CMK (cell line): ENCODE measurements at places on chromosomes 12 and 14.

- DNase-seq, result no peak
Measured at GRCh38 chr12:89192429-89192828, 159.9 kb downstream of the DUSP6 start.

- no peak for DNase-seq
Measured at GRCh38 chr12:110641521-110641920, 27.6 kb downstream of the TCTN1 start.

GRCh38 chr14:102363182-102363943, 622 bp downstream of the TECPR2 start:
- DNase-seq, result peak; percentile 8

GRCh38 chr12:47967461-47968321, 4.3 kb downstream of the TMEM106C start:
- no peak for DNase-seq

GRCh38 chr12:80766897-80767296, 50.2 kb downstream of the MYF5 start:
- no peak for DNase-seq

DNA sequence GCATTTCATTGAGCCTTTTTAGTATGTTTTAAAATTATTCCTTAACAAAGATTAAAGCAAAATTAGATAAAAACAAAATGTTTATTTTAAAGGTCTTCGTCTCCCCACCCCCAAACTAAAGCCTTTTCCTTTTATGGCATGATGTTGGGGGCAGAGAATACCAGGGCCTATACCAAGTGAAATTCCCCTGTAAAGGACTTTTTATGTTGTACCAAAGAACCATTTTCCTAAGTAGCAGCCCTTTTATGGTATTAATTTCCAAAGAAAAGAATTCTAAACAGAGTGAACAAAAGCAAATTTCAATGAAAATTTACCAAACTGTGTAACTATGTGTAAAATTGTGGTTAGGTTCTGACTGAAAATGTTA, 71.9 kb upstream of the GNPNAT1 start:
- no peak for DNase-seq

- no peak for DNase-seq
Measured at GRCh38 chr12:54134850-54135249, 53.9 kb downstream of the SMUG1 start.

GRCh38 chr14:93906341-93907329, 20.5 kb upstream of the FAM181A start:
- DNase-seq, result peak; percentile 14

DNA sequence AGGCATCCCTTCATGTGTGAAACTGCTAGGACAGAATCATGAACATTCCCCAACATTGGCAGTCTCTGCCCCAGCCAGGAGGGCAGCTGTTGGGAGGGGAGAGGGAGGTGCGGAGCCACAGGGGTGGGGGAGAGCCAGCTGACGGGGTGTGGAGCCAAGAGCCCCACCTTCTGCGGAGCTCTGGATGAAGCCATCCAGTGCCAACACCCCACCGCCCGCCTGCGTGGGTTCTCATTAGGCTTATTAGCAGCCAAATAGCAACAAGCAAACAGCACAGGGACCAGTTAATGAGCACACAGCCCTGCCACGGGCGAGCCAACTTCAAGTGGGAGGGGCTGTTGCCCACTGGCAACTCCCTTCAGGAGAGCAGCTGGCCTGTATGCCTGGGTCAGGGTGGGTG, 12.1 kb downstream of the LTBP2 start:
- no peak for DNase-seq

- DNase-seq, result no peak
Measured at GRCh38 chr14:68544081-68544892, 248.6 kb downstream of the ZFP36L1 start.

- DNase-seq, result no peak
Measured at GRCh38 chr12:7158781-7159609, 28.8 kb downstream of the CLSTN3 start.

- no peak for DNase-seq
Measured at GRCh38 chr14:59450716-59451115, 14.5 kb downstream of the GPR135 start.

DNA sequence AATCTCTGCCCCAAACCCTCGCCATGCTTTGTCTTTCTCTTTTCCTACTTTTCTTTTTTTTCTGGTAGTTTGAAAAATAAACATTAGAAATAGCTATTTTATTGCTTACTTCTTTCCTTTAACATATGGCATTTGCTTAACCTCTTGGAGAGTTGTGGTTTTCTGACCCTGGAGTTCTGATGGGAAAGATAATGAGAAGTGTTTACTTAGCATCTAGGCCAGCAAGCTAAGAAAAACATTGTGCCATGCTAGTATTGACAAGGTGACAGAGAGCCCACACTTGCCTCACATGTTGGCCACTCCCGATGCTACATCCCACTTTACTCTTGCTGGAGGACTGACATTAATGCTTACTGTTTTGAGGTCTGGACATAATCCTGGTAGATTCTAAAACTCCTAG, 886.2 kb downstream of the DIO2 start:
- no peak for DNase-seq

DNA sequence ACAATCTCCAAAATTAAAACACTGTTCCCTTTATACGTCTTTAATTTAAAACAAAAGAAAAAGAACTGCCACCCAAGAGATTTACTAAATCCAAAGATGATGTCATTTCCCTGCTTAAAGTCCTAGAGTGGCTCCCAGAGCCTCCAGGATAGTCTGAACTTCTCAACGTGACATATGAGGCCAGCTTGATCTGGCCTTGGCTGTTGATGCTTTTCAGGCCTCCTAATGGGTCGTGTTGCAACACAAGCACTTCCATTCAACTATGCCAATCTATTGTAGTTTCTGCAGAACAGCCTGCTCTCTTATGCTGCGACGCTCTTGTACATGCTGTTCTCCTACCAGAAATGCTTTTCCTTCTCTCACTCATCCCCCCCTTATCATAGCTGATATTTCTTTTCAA, 35.7 kb downstream of the LGR5 start:
- DNase-seq, result no peak

GRCh38 chr14:91038439-91038838, 22.0 kb downstream of the RPS6KA5 start:
- no peak for DNase-seq

GRCh38 chr12:89160716-89161123, 191.6 kb downstream of the DUSP6 start:
- no peak for DNase-seq

DNA sequence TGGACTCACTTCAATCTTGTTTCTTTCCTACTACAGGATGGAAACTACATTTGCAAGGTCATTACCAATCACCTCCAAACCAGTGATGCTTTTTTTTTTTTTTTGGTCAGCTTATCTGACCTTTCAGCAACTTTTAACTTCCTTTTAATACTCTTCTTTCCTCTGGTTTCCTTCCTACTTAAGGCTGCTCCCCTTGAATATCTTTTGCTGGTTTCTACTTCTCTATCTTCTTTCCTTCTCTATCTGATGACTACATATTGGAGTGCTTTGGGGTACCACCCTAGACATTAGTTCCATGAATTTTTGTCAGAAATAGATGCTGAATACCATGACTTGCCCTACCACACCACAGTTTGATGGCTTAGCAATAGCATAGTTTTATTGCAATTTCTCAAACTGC, 197.7 kb upstream of the DDHD1 start:
- DNase-seq, result peak; percentile 45

GRCh38 chr12:131631230-131631629, 79.7 kb upstream of the SFSWAP start:
- DNase-seq, result no peak

DNA sequence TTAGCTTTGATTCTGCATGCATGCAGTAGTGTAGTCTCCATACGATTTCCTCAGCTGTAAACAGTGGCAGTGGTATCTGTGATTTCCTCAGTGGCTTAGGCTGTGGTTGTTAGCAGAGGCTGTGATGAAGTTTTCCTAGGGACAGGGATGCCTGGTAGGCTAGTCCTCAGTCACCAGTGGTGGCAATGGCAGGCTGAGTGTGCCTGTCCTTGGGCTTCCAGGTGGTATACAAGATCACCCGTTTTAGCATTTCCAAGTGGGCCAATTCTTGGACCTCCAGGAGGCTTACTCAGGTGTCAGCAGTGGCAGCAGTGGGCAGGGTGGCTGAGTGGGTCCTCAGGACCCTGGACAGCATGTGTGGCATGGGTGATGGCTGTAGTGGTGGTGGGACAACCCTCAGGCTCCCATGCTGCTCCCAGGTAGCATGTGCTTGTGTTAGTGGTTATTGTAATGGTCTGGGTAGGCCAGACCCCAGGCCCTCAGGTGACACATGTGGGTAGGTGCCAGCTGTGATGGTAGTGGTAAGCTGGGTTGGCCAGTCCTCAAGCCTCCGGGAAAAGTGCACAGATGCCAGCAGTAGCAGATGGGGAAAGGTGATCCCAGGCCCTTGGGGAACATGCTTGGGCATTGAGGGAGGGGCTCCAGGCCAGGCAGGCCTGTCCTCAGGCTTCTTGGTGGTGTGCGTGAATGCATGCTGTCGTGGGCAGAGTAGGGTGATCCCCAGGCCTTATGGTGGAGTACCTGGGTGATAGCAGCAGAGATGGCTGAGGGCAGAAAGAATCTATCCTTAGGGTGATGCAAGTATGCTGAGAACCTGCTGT, 146.5 kb downstream of the PAPOLA start:
- no peak for DNase-seq

DNA sequence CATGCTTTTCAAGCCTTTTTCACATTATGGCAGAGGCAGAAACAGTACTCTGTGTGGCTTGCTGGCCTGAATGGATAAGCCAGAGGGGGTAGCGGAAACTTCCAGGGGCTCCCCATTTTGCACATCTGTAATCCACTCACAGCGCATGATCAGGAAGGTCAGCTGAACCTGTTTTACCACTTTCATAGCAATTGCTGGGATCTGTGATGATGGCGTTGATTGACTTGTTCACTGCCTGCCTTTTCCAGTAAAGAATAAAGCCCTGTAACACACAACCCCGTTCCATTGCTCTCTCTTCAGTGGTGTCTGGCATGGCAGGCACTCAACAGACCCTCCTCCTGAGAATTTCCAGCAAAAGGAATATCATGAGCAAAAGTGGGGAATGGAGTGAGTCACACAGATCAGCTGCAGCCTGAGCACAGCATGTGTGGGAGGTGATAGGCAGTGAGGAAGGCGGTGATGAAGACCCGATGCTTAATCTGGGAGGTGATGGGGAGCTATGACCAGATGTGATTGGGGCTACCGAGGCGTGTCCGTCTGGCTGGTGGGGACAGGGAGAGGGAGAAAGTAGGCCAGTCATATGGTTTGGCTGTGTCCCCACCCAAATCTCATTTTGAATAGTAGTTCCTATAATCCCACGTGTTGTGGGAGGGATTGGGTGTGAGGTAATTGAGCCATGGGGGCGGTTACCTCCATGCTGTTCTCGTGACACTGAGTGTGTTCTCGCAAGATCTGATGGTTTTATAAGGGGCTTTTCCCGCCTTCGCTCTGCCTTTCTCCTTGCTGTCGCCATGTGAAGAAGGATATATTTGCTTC, 44.7 kb upstream of the CHST11 start:
- no peak for DNase-seq

DNA sequence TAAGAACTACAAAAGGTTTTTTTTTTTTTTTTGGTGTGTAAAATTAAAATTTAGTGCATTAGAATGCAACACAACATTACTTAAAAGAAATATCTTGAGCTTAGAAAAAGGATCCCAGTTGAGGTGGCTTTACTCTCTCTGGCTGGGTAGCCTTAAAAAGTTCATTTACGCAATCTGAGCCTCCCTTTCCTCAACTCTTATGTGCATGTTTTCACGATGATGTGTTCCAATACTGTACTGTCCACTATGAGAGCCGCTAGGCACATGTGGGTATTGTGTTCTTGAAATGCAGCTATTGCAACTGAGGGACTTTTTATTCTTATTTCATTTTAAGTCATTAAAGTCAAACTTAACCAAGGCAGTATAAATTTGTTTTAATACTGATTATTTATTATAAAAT, 460.9 kb upstream of the SYT1 start:
- no peak for DNase-seq

DNA sequence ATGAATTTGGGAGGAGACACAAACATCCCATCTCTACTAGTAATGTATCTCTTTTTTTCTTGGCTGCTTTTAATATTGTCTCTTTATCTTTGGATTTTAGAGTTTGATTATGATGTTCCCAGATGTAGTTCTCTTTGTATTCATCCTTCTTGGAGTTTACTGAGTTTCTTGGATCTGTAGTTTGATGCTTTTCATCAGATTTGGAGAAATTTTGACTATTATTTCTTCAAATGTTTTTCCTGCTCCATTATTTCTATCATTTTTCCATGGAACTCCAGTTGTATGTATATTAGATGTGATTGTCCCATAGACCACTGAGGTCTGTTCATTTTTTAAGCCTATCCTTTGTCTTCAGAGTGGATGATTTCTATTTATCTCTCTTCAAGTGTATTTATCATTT, 90.7 kb upstream of the ARHGAP5 start:
- DNase-seq, result no peak

- no peak for DNase-seq
Measured at GRCh38 chr12:118821386-118821925, 159.9 kb upstream of the SRRM4 start.

DNA sequence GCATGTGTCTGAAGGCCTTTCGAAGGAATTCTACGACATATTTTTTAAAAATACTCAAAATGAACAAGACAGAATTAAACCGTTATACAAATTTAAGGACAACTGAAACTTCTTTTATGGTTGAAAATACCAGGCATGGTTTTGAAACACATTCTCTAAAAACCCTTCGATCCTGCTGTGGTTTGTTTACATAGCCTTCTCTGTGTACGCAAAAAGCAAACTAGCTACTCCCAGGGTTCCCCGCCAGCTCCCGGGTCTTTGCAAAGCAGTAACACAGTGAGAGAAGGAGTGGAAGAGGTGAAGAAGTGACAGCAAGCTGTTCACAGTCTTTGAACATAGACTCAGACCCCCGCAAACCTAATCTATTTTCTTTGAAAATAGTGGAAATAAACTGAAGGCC, 2.2 kb upstream of the TC2N start:
- no peak for DNase-seq

DNA sequence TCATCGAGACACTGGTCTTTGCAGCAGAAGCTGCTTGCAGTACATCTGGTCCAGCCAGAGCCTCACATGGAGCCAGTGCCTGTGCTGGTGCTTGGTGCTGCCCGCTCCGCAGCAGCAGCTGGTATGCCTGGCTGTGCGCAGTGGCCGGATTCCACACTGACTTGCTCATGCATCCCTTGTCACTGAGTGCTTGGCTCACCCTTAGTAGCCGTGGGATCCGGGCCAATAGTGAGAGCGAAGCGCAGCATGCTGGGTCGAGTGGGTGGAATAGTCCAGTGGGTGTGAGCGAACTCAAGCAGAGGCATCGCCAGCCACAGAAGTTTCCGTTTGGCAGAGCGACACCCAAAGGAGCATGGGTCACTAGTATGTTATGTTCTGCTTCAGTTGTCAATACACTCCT, 10.1 kb upstream of the FBXO33 start:
- DNase-seq, result no peak

DNA sequence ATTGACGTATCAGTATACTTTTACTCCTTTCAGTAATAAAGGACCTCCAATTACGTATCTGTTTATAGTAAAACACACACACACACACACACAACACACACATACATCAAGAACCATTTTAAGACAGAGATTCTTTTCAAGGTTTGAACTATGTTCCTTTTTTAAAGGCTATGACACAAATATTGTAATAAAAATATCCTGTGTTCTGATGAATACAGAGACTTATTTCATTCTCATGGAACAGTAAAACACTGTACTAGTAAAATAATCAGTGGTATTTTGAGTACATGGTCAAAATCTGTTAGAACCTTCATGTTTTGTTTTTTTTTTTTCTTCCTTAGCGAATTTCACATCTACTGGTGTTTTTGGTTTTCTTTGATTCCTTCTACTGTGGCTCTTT, 7.6 kb downstream of the FLRT2 start:
- no peak for DNase-seq
